ENCODE measurements at places on chromosomes 11 and 22.

- DNase-seq: no peak
Measured at GRCh38 chr11:8250434-8250833, 13.2 kb downstream of the LMO1 start.

DNA sequence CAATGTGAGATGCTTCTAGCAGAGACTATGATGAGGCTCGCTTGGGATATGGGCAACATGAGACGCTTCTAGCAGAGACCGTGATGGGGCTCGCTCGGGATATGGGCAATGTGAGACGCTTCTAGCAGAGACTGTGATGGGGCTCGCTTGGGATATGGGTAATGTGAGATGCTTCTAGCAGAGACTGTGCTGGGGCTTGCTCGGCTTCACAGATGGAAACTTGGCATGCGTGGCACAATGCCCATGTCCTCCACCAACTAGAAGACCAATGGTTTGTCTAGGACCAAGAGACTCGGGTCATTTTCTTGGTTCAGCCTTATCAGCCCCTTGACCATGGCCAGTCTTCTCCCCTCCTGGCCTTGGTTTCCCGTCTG lies 7.1 kb downstream of the MYEOV start:
- no peak for DNase-seq

GRCh38 chr11:68160100-68160695 lies 39.0 kb upstream of the CHKA start:
- DNase-seq: no peak

DNA sequence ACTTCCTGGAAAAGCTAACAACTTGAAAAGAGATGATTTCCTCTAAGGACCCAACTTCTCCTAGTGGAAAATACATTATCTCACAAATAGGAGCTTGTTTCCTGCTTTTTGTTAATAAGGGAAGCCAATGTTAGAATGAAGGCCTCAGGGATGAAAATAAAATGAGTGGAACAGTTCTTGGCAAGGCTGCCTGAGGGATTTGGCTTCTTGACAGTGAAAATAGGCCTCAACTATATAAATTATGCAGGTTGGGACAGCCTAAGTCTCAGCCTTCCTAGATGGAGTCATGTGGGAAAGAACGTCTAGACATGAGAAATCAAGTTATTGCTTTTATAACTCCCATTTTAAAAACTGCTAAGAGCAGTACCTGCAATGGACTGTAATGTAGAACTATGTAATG lies 92.8 kb upstream of the FIBIN start:
- DNase-seq: no peak

- no peak for DNase-seq
Measured at GRCh38 chr11:134044514-134045284, 24.2 kb upstream of the JAM3 start.

GRCh38 chr11:115444542-115444941 lies 59.7 kb downstream of the CADM1 start:
- no peak for DNase-seq

- no peak for DNase-seq
Measured at GRCh38 chr11:33674035-33674814, 26.4 kb downstream of the C11orf91 start.
